Left kidney (tissue), 8 donors: ENCODE measurements at places on chromosomes 2 and 18. TPM values are rescaled to one million over a fixed set of nuclear protein-coding genes. Genes with fewer than 3 reads are reported as not detected.

MROH2A gene
- polyA plus RNA-seq: 0.28 TPM

SPDYA gene
- 3.9 TPM for polyA plus RNA-seq

TUBA3E gene
- 0.18 TPM for polyA plus RNA-seq

SERPINB2 gene
- polyA plus RNA-seq: 0.10 TPM

HOXD11 gene
- 63.7 TPM for polyA plus RNA-seq

SPATA3 gene
- not detected for polyA plus RNA-seq

LIPT1 gene
- polyA plus RNA-seq: 18.7 TPM

LOXHD1 gene
- 1.4 TPM for polyA plus RNA-seq

TTL gene
- polyA plus RNA-seq: 50.5 TPM

TUBB8B gene
- polyA plus RNA-seq: 0.96 TPM

TANC1 gene
- polyA plus RNA-seq: 64.8 TPM

ZC3H6 gene
- 9.9 TPM for polyA plus RNA-seq

ATP8B1 gene
- 35.0 TPM for polyA plus RNA-seq

SLC19A3 gene
- 10.7 TPM for polyA plus RNA-seq

STARD6 gene
- not detected for polyA plus RNA-seq

TMEM200C gene
- 1.4 TPM for polyA plus RNA-seq

FAM228A gene
- 1.3 TPM for polyA plus RNA-seq

CCDC74B gene
- polyA plus RNA-seq: 14.4 TPM

CFAP53 gene
- polyA plus RNA-seq: 4.2 TPM

OXER1 gene
- 12.0 TPM for polyA plus RNA-seq

SLC38A11 gene
- polyA plus RNA-seq: 6.6 TPM

GAREM2 gene
- polyA plus RNA-seq: 6.7 TPM

ITGAV gene
- 73.4 TPM for polyA plus RNA-seq

OSR1 gene
- polyA plus RNA-seq: 6.0 TPM

COL4A4 gene
- 48.6 TPM for polyA plus RNA-seq

TMEM247 gene
- not detected for polyA plus RNA-seq

TRPM8 gene
- polyA plus RNA-seq: 0.33 TPM

LCT gene
- polyA plus RNA-seq: 0.03 TPM

GAREM1 gene
- polyA plus RNA-seq: 39.6 TPM

FOXD4L1 gene
- 0.60 TPM for polyA plus RNA-seq
